ENCODE measurements at places on chromosomes 6 and 20. TPM values are rescaled to one million over a fixed set of nuclear protein-coding genes. Genes with fewer than 3 reads are reported as not detected.
A peak's percentile ranks its signal among the peaks of the same experiment; 100 is the strongest.

DNA sequence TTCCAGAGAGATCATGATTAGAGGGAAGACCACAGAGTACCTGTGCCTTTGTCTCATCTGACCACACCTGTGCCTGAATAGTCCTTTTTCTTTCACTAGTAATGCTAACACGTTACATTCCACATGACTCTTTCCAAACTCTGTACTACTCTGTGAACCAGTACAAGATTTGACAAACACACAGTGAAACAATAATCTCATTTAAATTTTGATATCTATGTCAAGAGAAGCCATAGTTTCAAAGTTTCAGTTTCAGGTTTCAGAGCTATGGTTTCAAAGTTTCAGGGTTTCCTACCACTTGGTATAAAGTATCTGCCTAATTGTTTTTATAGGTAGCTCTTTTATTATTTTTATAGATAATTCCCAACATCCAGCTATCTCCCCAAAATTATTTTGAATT lies 62.0 kb upstream of the PHACTR2 start:
- DNase-seq, result no peak

DNA sequence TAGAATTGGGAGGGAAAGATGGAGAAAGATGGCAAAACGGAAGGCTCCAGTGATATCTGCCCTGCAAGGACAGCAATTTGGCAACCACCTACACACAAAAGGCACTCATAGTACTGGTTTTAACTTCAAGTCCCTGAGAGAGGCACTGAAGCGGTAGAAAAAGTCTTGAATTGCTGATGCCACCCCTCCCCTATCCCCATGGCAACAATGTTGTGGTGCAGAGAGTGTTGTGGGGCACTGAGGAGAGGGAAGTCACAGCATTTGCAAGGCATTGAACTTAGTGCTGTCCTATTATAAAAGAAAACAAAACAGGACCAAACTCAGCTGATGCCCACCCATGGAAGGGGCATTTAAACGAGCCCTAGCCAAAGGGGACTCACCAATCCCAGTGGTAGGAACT lies 343.7 kb downstream of the HAO1 start:
- DNase-seq, result no peak

- no peak for DNase-seq
Measured at GRCh38 chr6:125182237-125183008, 28.9 kb downstream of the TPD52L1 start.

DNA sequence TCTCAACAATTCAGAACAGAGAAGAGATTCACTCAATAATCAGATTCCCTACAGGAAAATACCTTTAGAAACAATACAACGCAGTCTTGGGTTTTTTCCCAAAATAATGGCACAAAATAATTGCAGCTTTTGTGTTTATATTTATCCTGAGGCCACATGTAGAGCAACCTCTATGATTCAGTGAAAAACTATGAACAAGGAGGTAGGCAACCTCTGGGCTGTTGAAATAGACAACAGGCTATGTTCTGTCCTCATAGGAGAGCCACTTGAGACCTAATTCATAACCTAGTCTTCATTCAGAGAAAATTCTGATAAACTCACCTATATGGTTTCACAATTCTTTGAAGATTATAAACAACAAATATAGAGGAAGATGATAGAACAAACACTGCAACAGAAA lies 118.3 kb downstream of the KHDC1L start:
- DNase-seq, result no peak

- peak; percentile 36 for DNase-seq
Measured at GRCh38 chr6:167824591-167825331, 1.9 kb upstream of the AFDN start.

- no peak for DNase-seq
Measured at GRCh38 chr6:96171112-96171511, 155.3 kb downstream of the FUT9 start.

- no peak for DNase-seq
Measured at GRCh38 chr20:20206788-20207187, 154.5 kb downstream of the CFAP61 start.

GRCh38 chr6:2876210-2877056 lies 26.7 kb downstream of the SERPINB9 start:
- DNase-seq, result no peak

DNA sequence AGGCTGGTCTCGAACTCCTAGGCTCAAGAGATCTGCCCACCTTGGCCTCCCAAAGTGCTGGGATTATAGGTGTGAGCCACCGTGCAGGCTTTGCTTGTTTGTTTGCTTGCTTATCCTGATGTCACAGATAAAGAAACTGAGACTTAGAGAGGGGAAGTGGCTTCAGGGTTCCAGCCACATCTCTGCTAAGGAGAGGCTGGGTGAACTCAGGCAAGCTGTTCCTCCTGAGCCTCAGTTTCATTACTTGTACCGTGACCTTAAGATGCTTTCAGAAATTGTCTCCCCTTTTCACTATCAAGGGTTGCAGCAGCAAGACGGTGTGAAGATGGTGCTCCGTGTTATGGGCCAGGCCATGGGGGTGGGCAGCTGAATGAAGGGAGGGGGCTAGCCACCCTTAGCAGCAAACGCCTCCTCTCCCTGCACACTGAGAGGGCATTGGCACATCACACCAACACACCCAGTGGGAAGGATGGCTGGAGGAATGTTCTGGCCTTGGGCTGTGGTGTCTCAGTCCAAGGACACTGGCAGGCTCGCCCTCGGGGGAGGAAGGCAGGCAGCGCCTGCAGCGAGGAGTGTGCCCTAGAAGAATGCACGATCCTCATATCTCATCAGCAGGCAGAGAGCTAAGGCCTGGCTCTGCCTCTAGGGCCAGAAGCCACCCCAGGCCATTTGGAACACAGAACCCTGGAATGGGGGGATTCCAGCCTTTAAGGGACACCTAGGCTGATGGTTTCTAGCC lies 48.2 kb upstream of the TLDC2 start:
- DNase-seq, result no peak

- DNase-seq, result no peak
Measured at GRCh38 chr20:24938498-24938897, 10.6 kb upstream of the CST7 start.

DNA sequence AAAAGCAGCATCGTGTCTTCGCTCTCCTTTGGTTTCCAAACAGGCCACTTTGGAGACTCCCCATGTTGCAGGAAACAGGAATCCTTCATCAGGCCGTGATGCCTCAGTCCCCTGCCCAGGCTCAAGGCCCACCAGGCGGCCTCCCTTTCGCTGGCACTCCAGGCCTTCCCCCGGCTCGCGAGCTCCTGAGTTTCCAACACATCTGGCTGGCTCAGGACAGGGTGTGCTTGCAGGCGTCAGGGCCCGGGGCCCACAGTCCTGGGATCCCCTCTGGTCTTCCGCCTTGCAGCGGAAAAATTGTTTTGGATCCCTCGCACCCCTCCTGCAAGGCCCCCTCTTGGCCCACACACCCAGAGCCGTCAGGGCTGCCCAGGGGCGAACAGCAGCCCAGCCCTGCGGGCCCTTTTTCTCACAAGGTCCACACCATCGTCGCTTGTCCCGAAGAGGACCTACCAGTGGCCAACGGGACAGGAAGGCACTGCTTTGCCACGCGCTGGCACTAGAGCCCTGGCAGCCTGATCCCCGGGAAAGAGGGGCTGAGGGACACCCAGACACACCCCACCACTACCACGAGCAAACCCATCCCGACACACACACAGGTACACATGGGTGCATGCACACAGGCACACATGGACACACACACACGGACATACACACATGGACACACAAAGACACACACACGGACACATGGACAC lies 1930.9 kb upstream of the DEFB115 start:
- DNase-seq, result no peak

- peak; percentile 57 for DNase-seq
Measured at GRCh38 chr6:89145956-89146717, at the start of gene PM20D2. Gene PM20D2, plus strand, starts transcription at chr6:89146055. Its CDS starts 90 bp downstream, at chr6:89146145.

DNA sequence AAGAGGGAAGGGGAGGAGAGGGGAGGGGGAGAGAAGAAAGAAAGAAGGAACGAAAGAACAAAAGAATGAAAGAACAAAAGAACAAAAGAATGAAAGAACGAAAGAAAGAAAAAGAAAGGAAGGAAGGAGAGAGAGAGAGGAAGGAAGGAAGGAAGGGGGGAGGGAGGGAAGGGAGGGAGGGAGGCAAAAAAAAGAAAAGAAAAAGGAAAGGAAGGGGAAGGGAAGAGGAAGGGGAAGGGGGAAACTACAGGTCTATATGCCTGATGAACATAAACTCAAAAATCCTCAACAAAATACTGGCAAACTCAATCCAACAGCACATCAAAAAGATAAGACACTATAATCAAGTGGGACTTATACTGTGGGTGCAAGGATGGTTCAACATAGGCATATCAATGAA lies 13.7 kb upstream of the LGSN start:
- DNase-seq, result no peak

DNA sequence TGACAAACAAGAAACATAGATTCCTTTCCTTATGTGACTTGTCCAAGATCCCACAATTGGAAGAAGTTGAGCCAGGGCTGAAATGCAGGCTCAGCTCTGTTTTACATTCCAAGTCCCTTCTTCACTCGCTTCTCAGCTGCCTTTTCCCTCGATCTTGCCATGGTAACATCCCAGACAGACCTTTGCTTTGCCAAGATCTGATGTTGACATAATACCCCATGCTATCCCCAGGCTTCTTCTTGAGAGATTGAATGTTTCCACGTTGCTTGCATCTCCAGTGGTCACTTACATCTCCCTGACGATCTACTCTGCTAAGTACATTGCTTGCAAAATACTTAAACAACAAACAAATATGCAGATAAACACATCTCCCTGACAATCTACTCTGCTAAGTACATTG lies 63.5 kb downstream of the TBXT start:
- no peak for DNase-seq

DNA sequence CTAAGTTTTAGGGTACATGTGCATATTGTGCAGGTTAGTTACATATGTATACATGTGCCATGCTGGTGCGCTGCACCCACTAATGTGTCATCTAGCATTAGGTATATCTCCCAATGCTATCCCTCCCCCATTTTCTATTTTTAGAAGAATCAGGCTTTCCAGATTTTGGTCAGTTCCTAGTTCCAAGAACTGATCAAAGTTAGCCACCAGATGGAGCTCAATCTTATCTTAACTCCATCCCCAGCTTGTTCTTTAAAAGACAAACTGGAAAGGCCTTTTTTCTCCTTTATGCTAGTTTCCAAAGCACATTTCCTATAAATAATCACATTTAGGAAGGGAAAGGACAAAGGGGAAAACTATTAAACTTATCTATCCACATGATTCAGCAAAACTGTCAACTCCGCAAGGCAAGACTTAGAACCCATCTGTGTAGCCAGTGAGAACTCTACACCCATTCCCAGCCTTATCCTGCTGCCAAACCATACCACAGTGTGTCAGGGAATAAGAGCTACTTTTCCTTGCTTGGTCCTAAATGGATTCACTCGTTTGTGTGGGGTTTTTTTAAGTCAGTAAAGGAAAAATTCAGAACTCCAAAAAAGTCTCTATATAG lies 22.8 kb upstream of the KHDC1 start:
- peak; percentile 66 for DNase-seq

- DNase-seq, result no peak
Measured at GRCh38 chr6:70131528-70131927, 171.4 kb downstream of the COL9A1 start.

Gene COL11A2
- total RNA-seq, result 0.98 TPM

Gene BTN1A1
- total RNA-seq, result not detected

Gene PEDS1
- 38.6 TPM for total RNA-seq

Gene RAB32
- 220 TPM for total RNA-seq

Gene HFE
- 15.8 TPM for total RNA-seq

Gene ASIP
- not detected for total RNA-seq

Gene RPS6KA2
- 2.1 TPM for total RNA-seq

Gene PLCB1
- total RNA-seq, result 19.7 TPM

Gene FANCE
- 9.9 TPM for total RNA-seq
